ENCODE measurements at places on chromosomes 4 and X.

- DNase-seq = no peak
These were observed 34.7 kb downstream of the RBPJ start for GRCh38 chr4:26355392-26356052.

- DNase-seq = no peak
These were observed 742 bp upstream of the TAF1 start for GRCh38 chrX:71365356-71365874.

DNA sequence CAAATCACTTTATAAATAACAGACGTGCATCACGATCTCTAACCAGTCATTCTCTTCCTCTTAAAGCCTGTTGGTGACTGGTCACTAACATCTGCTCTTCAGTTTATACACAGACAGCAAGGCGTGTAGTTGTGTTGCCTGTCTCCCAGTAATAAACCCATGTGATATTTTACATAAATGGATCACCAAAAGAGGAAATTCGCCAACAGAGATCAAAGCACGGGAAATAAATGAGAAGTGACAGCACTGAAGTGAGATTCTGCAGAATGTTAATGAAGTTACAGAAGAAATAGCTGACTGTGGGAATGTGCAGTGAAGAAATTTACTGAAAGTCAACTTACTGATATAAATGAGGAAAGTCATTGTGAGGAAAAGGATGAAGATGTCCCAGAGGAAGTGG lies 47.0 kb downstream of the AFF1 start:
- no peak for DNase-seq

DNA sequence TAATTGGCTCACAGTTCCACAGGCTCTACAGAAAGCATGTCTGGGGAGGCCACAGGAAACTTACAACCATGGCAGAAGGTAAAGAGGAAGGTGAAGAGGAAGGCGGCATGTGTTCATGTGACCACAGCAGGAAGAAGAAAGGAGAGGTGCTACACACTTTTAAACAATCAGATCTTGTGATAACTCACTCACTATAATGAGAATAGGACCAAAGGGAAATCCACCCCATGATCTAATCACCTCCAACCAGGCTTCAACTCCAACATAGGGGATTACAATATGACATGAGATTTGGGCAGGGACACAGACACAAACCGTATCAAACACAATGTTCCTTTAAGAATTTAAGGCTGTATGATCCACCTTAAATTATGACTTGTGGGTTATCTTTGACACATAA lies 10.5 kb upstream of the PGM2 start:
- no peak for DNase-seq

GRCh38 chr4:132344924-132345828 lies 803.9 kb upstream of the PCDH10 start:
- DNase-seq = no peak

DNA sequence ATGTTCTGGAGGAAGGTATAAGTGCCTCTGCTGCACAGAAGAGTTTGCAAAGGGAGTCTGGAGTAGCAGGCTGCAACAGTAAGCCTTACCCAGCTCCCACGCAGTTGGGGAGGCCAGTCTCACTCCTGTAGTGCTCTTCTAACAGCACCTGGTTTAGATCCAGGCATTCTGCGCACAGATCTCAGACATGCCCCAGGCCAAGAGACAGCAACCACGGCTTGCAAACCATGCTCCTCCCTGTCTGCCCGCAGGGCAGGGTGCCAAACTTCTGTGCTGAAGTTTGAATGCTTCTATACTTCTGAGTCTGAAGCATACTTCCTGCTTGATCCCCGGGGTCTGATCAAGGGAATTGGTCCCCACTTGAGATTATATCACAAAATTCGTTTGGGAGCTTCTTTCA lies 106.3 kb downstream of the LINC00632 start:
- no peak for DNase-seq

Measured in ACHN (cell line).